Stimulated activated CD8-positive, alpha-beta memory T cell treated with anti-CD3 and anti-CD28 coated beads, Interleukin-12 subunit alpha, Interleukin-12 subunit beta, amount 100 ng/mL, for 1 hour (primary cell): ENCODE measurements at places on chromosomes 6 and 20.

DNA sequence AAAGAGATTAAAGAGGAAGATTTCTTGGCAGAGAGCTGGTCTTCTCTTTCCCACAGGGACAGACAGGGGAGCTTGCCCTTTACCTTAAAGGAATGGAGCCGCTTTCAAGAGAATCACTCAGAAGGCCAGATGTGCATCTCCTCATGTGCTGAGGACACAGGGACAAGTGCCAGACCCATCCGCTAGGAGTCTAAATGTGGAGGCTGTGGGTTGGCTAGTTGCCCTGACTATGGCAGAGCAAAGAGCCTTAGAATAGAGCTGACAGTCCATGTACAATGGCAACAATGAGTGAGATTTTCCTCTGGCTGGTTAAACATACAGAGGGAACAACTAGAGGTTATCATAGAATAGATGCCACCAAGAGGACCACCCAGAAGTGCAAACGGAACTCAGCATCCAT lies 7.3 kb upstream of the DOK5 start:
- no peak for DNase-seq

DNA sequence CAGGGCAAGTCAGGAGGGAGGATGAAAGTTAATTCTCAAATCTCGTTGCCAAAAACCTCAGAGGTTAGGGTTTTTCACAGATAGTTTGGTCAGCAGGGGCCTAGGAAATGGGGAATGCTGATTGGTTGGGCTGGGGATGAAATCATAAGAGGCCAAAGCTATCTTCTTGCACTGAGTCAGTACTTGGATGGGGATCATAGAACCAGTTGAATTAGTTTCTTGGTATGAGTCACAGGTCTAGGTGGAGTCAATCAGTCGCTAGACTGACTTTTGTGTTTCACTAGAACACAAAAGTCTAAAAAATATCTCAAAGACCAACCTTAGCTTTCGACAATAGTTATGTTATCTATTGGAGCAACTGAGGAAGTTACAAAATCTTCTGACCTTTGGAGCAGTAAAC lies 368.5 kb downstream of the TBC1D32 start:
- no peak for DNase-seq

GRCh38 chr6:27893836-27894807 lies 18.1 kb downstream of the OR2B2 start:
- DNase-seq = peak; percentile 63

- DNase-seq = no peak
These were observed 172.2 kb upstream of the HEY2 start for GRCh38 chr6:125577124-125577662.

- DNase-seq = no peak
These were observed 87.7 kb downstream of the HIVEP2 start for GRCh38 chr6:142857233-142857761.

- no peak for DNase-seq
These were observed 58.0 kb upstream of the CCDC167 start for GRCh38 chr6:37557645-37558114.

GRCh38 chr20:60652046-60652445 lies 600.0 kb upstream of the CDH4 start:
- no peak for DNase-seq

- DNase-seq = no peak
These were observed 712.1 kb upstream of the MMS22L start for GRCh38 chr6:97995158-97995557.

DNA sequence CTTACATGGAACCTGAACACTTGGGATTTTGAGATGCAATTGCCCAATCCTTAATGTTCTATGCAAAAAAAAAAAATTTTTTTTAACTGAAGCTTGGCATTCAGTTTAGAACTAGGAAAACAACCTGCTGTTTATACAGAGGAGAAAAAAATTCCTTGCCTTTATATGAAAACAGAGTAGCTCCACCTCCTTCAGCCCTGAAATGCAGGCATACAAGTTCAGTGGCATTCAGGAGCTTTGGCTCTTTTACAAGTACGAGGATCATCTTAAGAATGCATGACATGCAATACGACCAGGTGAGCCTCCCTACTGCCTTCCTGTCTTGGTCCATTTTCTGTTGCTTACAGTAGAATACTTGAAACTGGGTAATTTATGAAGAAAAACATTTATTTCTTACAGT lies 20.4 kb downstream of the PAX1 start:
- DNase-seq = no peak
